ENCODE measurements at places on chromosomes 13 and 19. TPM values are rescaled to one million over a fixed set of nuclear protein-coding genes. Genes with fewer than 3 reads are reported as not detected.

The CBY2 gene
- not detected for total RNA-seq

The PDX1 gene
- not detected for total RNA-seq

The PRR19 gene
- total RNA-seq, result 0.62 TPM

The PTOV1 gene
- total RNA-seq, result 78.4 TPM

The TRAPPC2B gene
- 15.8 TPM for total RNA-seq

The CEACAM4 gene
- total RNA-seq, result not detected

The ZNF665 gene
- 3.9 TPM for total RNA-seq

The LILRA6 gene
- total RNA-seq, result not detected

The ZNF527 gene
- total RNA-seq, result 11.6 TPM

DNA sequence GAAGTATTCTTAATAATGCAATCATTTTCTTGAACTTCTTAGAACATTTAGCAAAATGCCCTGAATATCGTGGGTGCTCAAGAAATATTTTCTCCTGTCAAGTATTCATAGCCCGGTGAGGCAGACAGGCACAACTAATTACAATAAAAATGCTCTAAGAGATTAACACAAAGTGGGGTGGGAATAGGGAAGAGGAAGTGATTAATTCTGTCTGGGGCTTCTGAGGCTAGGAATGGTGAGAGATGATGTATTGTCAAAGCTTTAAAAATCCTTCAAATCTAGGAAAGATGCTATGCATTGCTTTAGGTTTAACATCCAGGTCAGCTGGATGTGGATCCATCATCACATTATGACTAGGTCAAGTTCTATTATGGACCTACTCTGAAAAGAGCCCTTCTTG, 66.9 kb upstream of the POSTN start:
- no peak for DNase-seq

- DNase-seq, result no peak
These were observed 52.7 kb upstream of the TEX29 start for GRCh38 chr13:111267784-111268183.

DNA sequence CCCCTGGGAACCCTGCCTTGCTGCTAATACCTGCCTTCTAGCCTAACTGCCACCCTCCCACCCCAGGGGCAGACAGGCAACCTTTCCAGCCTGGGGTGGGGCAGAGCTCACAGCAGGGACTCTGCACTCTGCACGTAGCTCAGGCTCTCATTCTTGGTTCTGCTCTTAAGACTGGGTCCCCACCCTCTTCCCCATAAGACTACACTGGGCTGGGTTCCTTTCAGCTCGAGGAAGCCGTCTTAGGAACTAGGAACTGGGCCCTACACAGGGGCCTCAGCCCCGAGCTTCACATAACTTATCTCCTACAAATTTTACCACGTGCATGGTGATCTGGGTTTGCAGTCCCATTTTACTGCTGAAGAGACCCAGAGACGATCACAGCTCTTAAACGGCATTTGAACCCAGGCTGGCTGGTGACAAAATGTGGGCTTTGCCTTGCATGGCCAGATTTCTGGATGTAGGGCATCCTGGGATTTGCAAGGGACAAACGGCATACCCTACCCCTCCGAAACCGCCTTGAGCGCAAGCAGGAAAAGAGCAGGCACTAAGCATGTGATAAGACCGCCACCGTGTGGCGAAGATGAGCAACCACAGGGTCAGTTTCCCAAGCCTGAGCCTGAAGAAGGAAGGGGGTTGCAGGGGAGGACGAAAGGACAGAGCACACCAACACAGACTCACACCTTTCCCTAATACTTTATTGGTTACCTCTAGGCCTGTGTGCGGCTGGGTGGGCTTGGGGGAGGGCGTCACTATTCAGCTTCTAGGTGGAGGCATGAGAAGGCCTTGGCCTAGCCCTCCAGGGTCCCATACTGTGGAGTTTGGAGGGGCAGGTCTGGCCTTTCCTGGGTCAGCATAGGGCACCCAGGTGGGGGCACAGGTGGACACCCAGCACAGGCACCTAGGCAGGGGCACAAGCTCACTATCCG, 5.1 kb downstream of the JUNB start:
- DNase-seq, result peak; percentile 94

GRCh38 chr19:13260883-13261653, 110.9 kb downstream of the IER2 start:
- DNase-seq, result no peak

DNA sequence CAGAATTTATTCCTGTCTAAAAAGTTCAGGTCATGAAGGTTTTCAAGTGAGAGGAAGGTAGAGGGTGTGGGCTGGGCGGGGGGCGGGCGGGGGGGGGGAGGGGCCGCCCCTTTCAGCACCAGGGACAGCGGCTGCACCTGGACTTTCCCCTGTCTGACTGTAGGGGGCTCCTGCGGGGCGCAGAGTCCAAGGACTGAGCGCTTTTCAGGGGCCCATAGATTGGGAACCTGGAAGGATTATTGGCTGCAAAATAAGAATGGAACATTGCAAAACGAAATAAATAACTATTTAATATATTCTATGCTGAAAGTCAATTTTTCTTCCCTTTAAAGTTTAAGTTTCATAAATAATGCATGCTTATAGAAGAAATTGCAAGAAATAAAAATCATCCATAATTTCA, 8.9 kb upstream of the CYP4F3 start:
- peak; percentile 18 for DNase-seq

- DNase-seq, result no peak
These were observed 18.7 kb downstream of the SUPT20H start for GRCh38 chr13:37040789-37041188.

DNA sequence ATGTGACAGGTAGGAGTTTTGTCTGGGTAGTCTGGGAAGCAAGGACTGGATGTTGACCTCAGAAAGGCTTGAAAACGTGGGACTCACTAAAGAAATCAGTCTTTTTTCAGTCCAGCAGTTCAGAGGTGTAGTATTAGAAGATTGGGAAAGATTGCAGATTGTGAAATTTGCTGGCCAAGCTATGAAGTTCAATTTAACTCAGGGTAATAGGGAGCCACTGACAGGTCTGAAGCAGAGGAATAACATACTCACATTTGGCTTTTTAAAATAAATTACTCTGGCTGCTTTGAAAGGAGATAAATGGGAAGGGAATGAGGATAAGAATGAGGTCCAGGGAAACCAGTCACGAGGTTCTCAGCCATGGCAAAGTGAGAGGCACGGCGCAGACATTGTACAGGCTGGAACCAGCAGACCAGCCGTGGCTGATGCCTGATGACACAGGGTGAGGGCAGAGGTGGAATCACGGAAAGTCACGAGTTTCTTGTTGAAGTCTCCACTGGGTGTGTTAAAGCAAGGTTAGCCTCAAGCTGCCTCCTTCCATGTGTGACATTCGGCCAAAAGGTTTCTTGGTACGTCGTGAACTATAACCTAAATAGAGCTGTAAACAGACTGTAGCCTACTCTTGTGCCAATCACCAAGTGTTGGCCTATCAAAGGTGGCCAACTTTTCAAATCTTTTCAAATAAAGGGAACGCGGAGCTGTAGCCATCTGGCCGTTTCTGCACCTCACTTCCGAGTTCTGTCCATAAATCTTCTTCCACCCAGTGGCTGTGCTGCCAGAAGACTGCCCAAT, 377.6 kb downstream of the IRS2 start:
- no peak for DNase-seq

DNA sequence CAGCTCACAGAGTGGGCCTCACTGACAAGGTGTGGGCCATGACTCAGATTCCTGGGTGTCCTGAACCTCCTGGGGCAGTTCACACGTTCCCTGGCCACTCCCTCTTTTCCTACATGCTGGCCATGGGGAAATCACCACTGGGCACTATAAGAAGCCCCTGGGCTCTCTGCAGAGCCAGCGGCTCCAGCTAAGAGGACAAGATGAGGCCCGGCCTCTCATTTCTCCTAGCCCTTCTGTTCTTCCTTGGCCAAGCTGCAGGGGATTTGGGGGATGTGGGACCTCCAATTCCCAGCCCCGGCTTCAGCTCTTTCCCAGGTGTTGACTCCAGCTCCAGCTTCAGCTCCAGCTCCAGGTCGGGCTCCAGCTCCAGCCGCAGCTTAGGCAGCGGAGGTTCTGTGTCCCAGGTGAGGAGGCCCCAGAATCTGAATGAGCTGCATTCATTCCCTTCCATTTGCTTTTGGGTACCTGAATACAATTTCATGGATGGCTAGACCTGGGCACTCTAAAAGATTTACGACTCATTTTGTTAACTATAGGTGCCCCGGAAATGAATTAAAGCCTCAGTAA, at the start of gene OLFM4:
Gene OLFM4 (plus strand): TSS at position 177 of the 567 bp plus-strand sequence. CDS start 24 bp downstream, at position 201.
- no peak for DNase-seq

DNA sequence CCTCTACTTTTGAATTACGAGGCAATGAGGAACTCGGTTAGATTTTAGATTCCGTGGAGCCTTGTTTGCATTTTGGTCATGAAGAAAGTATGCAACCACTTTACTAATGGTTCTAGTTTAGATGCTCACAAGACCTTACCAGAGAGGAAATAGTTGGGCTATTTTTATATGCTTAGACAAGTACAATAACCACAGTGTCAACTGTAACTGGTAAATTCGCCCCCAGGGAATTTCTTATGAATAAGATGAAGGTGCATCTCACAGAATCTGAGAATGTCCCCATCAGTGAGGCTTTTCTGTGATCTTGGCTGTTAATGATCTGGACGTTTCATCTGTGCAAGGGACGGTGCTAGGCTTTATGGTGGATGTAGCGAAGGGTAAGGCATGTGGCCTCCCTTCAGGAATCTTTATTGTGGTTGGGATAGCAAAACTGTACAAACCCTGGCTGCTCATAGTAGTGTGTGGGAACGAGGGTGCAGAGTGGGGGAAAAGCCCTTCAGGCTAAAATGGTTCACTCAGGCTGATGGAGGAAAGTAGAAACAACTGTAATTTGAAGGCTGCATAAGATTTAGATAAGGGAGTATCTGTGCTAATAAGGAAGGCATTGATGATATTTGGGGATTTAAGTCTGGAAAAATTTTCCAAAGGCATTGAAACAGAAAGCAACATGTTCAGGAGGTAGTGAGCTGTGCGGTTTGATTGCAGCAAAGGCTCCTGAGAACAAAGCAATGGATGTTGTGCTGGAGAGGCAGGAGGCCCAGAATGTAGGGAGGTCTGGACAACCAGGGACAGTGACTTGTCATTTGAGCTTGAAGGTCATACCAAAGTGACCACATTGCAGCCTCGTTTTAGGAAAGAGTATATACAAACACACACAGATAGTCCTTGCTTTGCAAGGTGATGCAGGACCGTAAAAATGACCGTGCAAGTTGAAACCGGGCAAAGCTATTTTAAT, 28.4 kb downstream of the UBAC2 start:
- DNase-seq, result peak; percentile 13

- no peak for DNase-seq
These were observed 9.9 kb downstream of the ZNF112 start for GRCh38 chr19:44346556-44346955.

- no peak for DNase-seq
These were observed 114.7 kb upstream of the MCF2L start for GRCh38 chr13:112854321-112854720.

DNA sequence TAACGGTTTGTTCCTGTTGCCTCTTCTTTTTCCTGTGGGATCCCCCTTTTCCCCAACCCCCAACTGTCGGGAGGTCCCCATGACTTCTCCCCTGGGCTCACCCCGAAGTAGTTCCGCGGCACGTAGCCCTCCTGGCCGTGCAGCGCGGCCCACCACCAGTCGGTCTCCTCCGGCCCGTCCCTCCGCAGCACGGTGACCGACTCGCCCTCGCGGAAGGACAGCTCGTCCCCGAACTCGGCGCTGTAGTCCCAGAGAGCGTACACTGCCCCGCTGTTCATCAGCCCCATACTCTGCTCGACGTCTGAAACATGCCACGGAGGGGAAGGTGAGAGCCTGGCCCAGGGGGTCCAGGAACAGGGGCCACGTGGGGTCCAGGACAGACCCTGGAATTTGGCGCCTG, 12.1 kb upstream of the ERCC2 start:
- DNase-seq, result no peak

- DNase-seq, result no peak
These were observed 2.1 kb downstream of the SIX5 start for GRCh38 chr19:45766869-45767346.

DNA sequence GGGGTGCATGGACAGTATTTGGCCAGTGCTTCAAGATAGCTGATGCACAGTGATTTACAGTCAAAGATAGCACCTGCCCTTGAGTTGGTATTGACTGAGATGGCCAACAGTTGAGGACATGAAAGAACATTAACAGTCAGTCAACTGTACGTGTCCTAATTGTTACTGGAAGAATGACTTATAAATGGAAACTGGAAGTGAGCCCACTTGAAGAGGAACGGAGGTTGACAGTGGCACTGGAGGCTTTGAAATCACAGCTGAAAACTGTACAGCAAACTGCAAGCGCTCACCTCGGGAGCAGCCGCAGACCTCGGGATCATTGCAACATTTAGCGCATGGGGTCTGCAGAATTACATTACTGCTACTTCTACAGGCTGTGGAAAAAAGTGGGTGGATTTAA, 77.1 kb downstream of the GGACT start:
- DNase-seq, result no peak

DNA sequence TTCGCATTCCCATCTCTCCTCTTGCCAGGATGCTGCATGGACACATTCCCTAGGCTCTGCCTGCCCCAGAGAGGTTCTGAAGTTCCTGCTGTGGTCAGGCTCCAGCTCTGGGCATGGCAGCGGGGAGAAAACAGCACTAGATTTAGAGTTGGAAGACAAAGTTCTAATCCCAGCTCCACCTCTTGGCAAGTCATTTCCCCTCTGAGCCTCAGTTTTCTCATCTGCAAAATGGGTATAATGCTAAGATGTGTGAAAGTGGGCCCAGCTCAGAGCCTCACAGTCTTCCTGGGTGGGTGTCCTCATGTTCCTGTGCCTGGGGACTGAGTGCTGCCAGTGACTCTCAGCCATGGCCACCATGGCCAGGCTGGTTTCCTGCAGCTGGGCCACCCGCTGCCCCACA, 9.6 kb downstream of the PEPD start:
- no peak for DNase-seq

GRCh38 chr19:32809254-32809653, 60.3 kb downstream of the SLC7A9 start:
- no peak for DNase-seq

DNA sequence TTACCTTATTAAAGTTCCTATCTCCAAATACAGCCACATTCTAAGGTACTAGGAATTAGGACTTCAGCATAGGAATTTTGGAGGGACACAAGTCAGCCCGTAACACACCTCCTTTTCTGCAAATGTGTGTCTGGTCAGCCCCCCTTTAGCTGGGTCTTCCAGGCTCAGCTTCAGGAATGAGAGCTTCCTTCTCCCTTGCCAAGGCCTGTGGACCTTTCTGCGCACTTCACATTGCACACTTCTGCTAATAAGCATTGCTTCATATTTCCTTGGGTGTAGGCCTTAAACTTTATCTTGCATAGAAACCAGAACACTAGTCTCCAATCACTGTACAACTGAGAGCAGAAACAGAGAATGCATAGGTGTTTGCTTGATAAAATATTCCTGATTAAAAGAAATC, 4.5 kb upstream of the STK24 start:
- no peak for DNase-seq

GRCh38 chr13:85283408-85283807, 515.8 kb downstream of the SLITRK6 start:
- no peak for DNase-seq

GRCh38 chr19:33629826-33630375, 8.1 kb downstream of the CHST8 start:
- no peak for DNase-seq

DNA sequence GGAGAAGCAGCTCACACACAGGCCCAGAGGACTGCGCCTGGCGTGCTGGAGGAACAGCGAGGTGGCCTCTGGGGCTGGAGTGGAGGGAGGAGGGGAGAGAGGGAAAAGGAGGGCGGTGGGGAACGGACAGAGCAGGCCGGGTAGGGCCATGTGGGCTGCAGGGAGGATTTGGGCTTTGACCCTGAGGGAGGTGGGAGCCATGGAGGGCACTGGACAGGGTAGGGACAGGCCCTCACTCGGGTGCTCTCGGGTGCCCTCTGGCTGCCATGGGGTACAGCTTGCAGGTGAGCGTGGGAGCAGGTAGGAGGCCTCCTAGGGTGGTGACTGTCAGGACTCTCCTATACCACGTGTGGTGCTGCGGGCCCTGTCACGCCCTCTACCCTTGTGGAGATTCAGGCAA, 22.8 kb downstream of the PLIN4 start:
- no peak for DNase-seq

All from tongue (tissue), 3 donors.